ENCODE measurements at places on chromosomes 12 and 14.
A peak's percentile ranks its signal among the peaks of the same experiment; 100 is the strongest.

DNA sequence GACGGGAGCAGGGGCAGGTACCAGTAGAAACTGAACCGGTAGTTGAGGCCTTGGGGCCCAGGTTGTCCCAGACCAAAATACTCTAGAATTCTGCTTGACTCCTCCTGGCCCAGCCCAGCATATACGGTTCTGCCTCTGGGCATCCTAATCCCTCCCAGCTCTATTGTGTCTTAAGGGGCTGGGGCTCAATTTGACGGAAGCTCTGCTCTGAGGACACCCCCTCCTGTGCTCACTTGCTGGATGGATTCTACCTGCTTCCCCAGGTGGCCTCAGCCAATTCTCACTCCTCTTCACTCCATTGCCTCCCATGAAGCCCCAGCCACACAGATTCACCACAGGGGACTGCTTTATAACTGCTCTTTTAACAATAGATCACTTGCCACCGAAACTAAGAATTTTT lies 219.5 kb upstream of the FKBP4 start:
- no peak for DNase-seq

- DNase-seq, result no peak
Observed at GRCh38 chr12:63387771-63388170, 236.8 kb upstream of the AVPR1A start.

- no peak for DNase-seq
Observed at GRCh38 chr12:28390206-28390605, 199.9 kb downstream of the CCDC91 start.

- DNase-seq, result no peak
Observed at GRCh38 chr14:51972566-51972965, 16.8 kb upstream of the RTRAF start.

DNA sequence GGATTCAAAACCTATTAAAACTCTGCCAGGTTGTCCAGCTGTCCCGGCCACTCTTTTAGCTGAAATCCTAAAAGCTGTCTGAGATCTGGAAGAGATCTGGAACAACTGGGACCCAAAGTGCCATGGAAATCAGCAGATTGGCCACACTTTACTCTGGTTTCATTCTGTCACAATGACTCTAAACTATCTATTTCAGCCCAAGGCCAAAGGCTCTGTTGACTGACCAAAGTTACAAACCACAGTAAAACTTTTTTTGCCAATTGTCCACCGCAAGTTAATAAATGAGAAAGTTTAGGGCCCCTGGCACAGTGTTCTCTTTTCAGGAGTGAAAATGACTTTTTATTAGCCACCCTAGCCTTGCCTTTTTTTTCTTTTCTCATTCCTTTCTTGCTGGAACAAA lies 113.4 kb upstream of the CPM start:
- DNase-seq, result no peak

DNA sequence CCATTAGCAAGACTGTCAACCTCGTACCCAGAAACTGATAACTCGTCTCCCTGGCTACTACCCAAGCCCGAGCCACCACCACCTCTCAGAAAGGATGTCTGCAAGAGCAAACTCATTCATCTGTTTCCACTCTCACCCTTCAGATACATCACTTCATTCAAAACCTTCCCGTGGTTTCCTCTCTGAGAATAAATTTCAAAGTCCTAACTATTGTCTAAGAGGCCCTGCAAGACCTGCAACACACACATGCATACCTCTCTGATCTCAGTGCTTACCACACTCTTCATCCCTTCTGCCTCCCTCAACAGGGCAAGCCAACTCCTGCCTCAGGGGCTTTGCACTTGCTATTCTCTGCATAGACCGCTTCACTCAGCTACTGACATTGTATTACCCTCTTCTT lies 40.6 kb downstream of the PPP1R13B start:
- DNase-seq, result no peak

DNA sequence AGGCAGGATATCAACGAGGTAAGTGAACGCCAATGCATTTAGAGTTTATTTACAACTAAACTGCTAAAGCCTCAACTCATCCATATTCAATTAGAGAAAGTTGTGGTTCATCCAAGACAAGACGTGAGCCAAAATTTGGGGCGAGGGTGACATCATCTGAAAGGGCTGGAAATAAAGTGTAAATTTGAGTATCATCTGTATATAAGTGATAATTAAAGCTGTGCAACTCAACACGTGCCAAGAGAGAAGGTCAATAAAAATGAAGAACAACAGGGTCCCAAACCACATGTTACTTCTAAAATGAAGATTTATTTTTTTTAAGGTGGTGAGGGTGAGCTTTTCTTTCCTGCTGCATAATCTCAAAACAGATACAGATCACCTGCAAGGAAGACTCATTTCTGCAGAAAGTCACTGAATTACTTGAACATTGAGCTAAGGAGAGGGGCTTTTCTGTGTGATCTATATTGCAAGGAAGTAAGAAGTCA lies 203.6 kb downstream of the EFCAB11 start:
- DNase-seq, result no peak

DNA sequence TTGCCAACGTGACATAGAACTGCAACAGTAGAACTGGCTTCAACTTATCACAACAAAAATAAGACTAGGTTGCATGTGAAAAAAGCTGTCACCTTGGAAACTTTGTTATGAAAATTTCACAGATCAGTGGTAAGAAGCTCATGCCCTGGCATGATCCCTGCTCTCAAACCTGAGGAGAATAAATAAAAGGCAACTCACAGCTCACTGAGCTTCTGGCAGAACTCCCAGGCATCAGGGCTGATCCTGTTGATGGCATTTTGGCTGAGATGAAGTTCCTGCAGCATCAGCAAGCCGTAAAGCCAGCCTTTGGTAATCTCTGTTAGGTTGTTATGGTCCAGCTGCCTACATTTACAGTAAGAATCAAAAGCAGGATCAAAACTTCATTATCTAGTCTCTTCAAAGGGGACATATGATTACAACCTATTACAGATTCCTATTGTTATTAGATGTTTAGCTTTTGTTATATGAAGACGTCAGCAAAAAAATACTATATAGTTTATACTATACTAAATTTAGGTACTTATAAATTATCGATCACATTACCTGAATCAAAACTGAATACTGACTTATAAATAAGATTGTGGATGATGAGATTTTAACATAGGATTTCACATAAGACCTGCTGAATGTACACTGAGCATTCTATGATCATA lies 32.0 kb downstream of the LRIG3 start:
- no peak for DNase-seq

GRCh38 chr12:109632342-109632741 lies 58.7 kb downstream of the MVK start:
- no peak for DNase-seq

- DNase-seq, result no peak
Observed at GRCh38 chr14:54023027-54023426, 66.4 kb upstream of the BMP4 start.

GRCh38 chr12:128387811-128388422 lies 120.9 kb downstream of the TMEM132C start:
- no peak for DNase-seq

DNA sequence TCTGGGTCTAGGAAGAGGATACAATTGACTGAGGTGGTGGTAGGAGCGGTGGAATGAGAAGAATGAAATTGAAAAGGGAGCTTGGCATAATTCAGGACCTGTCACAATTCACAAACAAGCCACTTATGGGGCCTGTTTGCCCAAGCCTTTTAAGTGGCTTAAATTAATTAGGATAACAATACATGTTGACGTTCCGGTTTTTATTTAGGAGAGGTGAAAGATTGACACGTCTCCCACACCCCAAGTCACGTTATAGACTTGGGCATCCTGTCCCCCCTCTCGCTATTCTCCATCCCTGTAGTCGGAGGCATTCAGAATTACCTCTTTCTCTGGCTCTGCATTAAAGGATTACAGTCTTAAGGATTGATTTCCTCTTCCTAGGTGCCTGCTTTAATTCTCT lies 954 bp upstream of the CALCOCO1 start:
- DNase-seq, result no peak

DNA sequence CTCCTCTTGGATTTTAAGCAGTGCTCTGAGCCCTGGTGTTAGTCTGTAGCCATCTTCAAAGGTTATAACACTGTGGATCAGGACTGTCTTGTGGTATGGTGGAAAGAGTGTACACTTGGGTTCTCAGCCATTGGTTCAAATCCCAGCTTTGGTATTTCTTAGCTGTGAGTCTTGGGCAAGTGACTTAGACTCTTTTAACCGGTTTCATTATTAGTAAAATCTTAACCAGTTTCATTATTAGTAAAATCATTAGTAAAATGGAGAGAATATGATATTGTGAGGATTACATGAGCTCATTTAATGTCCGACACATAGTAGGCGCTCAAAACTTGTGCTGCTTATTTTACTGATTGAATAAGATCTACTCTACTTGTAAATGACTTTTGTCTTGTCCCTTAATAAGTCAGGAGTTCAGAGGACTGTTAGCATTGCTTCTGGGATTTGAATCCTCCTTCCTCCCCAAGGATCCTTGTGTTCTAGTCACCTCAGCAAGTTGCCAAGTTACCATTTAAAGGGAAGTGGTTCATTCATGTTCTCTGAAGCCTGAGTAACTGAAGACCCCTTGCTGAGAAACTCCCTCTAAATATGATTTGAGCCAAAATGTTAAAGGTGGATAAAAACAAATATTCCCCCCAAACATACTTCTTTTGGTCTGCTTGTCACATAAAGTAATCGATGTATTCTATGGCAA lies 12.4 kb downstream of the TTLL5 start:
- DNase-seq, result no peak

DNA sequence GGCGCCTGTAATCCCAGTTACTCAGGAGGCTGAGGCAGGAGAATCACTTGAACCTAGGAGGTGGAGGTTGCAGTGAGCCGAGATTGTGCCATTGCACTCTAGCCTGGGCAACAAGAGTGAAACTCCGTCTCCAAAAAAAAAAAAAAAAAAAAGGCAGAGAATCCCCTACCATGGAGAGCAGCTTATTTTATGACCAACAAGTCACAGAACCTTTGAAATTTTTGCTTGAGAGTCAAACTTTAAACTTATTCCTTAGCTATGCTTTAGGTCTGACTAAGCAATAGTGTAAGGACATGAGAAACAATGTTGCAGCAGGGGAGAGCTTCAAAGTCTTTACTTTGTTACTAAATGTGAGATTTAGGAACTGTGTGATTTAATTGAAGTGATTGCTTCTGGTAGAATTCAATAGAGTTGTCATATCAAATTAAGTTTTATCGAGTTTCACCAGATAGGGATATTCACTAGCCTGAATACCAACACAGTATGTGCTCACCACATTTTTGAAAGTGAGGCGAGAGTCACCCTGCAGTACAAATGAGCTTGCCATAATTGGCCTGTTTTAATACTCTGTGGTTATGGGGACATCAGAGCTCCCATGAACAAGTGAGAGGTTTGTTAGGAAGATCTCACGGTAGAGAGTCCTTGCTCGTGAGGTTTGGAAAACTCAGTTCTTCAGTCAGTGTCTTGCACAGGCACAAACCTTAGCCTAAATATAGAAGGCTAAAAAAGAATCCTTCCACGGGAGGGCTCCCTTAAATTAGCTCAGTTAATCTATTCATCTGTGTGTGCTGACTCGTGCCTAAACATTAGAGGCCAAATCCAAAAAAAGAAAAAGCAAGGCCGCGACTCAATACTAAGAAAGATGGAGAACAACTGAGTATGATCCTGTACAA lies 108.6 kb downstream of the SAMD4A start:
- no peak for DNase-seq

GRCh38 chr14:69314327-69314726 lies 54.4 kb downstream of the GALNT16 start:
- no peak for DNase-seq

DNA sequence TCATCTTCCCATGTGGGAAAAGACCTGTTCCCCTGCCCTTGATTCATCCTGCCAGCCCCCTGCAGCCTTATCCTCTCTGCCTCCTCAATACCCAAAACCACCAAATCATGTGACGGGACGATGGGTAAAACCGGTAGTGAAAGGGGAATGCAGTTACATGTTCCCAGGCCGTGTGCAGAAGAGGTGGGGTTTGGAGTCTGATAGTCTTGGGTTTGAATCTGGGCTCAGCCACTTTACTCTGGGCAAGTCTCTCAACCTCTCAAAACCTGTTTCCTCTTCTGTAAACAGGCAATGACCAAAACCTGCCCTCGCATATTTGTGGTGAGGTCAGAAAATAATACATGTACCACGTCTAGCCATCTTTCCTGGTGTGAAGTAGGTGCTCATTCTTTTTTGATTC lies 123.0 kb downstream of the PLXNC1 start:
- no peak for DNase-seq

DNA sequence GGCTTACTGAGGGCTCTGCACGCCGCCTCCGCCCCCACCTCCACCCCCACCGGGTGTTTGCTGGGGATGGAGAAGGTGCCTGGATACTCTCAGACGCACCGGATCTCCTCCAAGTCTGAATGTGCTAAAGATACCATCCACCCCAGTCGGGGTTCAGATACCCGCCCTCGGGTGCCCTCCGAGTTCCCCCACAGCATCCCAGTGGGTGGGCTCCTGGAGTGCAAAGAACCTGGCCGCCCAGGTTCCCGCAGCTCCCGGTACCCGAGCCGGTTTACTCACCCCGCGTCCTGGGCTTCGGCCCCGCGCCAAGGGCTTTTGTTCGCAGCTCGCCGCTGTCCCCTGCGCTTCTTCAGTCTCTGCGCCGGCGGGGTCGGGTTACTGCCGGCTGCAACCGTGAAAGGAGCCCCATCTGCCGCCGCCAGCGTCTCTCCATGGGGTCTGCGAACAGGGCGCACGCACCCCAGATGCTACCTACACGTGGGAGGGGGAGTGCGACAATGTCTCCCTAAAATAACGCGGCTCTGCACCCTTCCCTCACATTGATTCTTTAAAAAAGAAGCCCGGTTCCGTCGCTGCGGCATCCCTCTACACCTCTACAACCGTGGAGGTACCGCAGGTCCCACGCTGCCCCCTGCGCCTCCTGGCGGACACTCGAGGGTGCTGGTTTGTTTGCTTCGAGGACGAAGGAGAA lies at the start of gene CCDC177:
Gene CCDC177 (minus strand): TSS at position 609 of the 691 bp plus-strand sequence. CDS start 1,249 bp downstream, outside the sequence.
- DNase-seq, result peak; percentile 72

GRCh38 chr14:38900887-38901286 lies 202.1 kb downstream of the SEC23A start:
- DNase-seq, result no peak

DNA sequence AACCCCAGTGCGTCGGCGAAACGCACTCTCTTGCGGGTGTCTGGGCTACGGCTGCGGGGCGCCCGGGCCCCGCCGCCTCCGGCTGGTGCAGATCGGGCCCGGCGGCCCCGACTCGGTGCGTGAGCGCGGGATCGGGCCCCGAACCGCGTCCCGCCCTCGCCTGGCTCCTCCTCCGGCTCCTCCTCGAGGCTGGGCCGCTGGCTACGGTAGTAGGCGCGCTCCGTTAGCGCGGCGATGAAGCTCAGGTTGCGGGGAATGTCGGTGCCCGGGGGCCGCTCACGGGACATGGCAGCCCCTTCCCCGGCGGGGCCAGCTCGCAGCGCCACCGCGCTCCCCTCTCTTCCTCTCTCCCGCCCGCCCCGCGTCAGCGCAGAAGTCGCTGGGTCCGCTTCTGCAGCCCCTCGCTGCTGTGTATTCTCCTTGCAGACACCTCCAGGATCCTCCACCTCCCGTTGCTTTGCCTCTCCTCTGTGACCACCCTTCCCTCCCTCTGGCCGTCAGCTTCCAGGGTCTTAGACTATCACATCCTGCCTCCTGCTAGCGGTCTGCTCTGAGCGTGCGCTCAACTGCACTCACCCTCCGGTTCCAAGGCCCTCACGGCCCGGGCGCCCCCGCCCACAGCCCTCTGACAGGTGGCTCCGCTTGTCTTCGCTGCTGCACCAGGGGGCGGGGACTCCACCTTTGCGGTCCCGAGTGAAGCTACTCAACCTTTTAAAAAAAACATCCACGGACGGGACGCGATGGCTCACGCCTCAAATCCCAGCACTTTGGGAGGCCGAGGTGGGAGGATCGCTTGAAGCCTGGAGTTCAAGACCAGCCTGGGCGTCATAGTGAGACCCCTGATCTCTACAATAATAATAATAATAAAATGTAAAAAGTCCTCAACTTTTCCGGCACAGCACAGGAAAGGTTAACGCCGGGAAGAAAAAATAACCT lies at the start of gene PPP1R3E:
Gene PPP1R3E (minus strand): TSS at position 570 of the 936 bp plus-strand sequence. CDS start 283 bp downstream, at position 287.
- DNase-seq, result peak; percentile 81

Measured in memory B cell (primary cell).